SK-N-SH (cell line): ENCODE measurements at places on chromosomes 13 and 19. TPM values are rescaled to one million over a fixed set of nuclear protein-coding genes. Genes with fewer than 3 reads are reported as not detected.

ERF gene
- 89.6 and 94.5 TPM in 2 replicates for polyA plus RNA-seq

TICAM1 gene
- 1.8 and 2.7 TPM in 2 replicates for polyA plus RNA-seq

PRR20D gene
- polyA plus RNA-seq, result not detected in 2 replicates

LILRB5 gene
- not detected in 2 replicates for polyA plus RNA-seq

TLE6 gene
- polyA plus RNA-seq, result 2.6 and 3.3 TPM in 2 replicates

DDX39A gene
- polyA plus RNA-seq, result 78.0 and 88.8 TPM in 2 replicates

ZNF665 gene
- polyA plus RNA-seq, result 3.2 and 6.0 TPM in 2 replicates

SRRM5 gene
- 0.15 and 0.19 TPM in 2 replicates for polyA plus RNA-seq

NOVA2 gene
- 1.3 and 1.9 TPM in 2 replicates for polyA plus RNA-seq

SLC10A2 gene
- polyA plus RNA-seq, result not detected in 2 replicates

MYH14 gene
- 0.02 TPM in 1 of 2 replicates, not detected in the other for polyA plus RNA-seq

SLITRK5 gene
- not detected in 2 replicates for polyA plus RNA-seq

ZNF134 gene
- polyA plus RNA-seq, result 9.6 and 9.8 TPM in 2 replicates

HIF3A gene
- polyA plus RNA-seq, result 0.92 and 0.96 TPM in 2 replicates

TSKS gene
- polyA plus RNA-seq, result not detected in 2 replicates

TMIGD2 gene
- polyA plus RNA-seq, result 0.06 TPM in 1 of 2 replicates, not detected in the other

CYP4F3 gene
- polyA plus RNA-seq, result 0.03 and 0.08 TPM in 2 replicates

OR10H1 gene
- polyA plus RNA-seq, result not detected in 2 replicates

F2RL3 gene
- not detected in 2 replicates for polyA plus RNA-seq

TIMM50 gene
- polyA plus RNA-seq, result 83.8 and 98.1 TPM in 2 replicates

ZNF285 gene
- 0.87 and 1.0 TPM in 2 replicates for polyA plus RNA-seq

KIR2DL4 gene
- not detected in 2 replicates for polyA plus RNA-seq

CPT1C gene
- polyA plus RNA-seq, result 118 and 139 TPM in 2 replicates

ZNF728 gene
- polyA plus RNA-seq, result not detected in 2 replicates

ZNF221 gene
- polyA plus RNA-seq, result 0.64 and 1.7 TPM in 2 replicates

HSH2D gene
- not detected in 2 replicates for polyA plus RNA-seq

URAD gene
- not detected in 2 replicates for polyA plus RNA-seq

CCNA1 gene
- 0.21 and 0.23 TPM in 2 replicates for polyA plus RNA-seq

ATP7B gene
- 4.4 and 5.1 TPM in 2 replicates for polyA plus RNA-seq

PABPC3 gene
- 0.02 and 0.03 TPM in 2 replicates for polyA plus RNA-seq

FXYD3 gene
- polyA plus RNA-seq, result not detected in 2 replicates

KLHL1 gene
- polyA plus RNA-seq, result not detected in 2 replicates

GAPDHS gene
- polyA plus RNA-seq, result not detected in 2 replicates

GRK1 gene
- polyA plus RNA-seq, result 0.08 and 0.12 TPM in 2 replicates

ZNF571 gene
- 1.1 and 3.0 TPM in 2 replicates for polyA plus RNA-seq
